Bronchus fibroblast of lung (primary cell): ENCODE measurements at places on chromosomes 3 and 15. TPM values are rescaled to one million over a fixed set of nuclear protein-coding genes. Genes with fewer than 3 reads are reported as not detected.

The ATR gene
- 14.6 and 20.5 TPM in 2 replicates for total RNA-seq

The STAC gene
- 4.3 and 5.0 TPM in 2 replicates for total RNA-seq

The KCNAB1 gene
- total RNA-seq, result not detected in 2 replicates

The CACNA2D2 gene
- total RNA-seq, result 0.15 and 0.17 TPM in 2 replicates

The P2RY1 gene
- total RNA-seq, result 0.17 and 0.30 TPM in 2 replicates

The FETUB gene
- total RNA-seq, result not detected in 2 replicates

The C3orf85 gene
- not detected in 2 replicates for total RNA-seq

The RBP2 gene
- total RNA-seq, result not detected in 2 replicates

The SOX14 gene
- total RNA-seq, result not detected in 2 replicates

The GP5 gene
- total RNA-seq, result under 0.01 TPM in 1 of 2 replicates, not detected in the other

The CP gene
- total RNA-seq, result under 0.01 and 0.17 TPM in 2 replicates

The IL16 gene
- total RNA-seq, result 0.34 and 1.0 TPM in 2 replicates

The DGKG gene
- 0.50 TPM in 1 of 2 replicates, not detected in the other for total RNA-seq

The GNB4 gene
- 56.0 and 58.3 TPM in 2 replicates for total RNA-seq

The MUSTN1 gene
- not detected in 2 replicates for total RNA-seq

The DMXL2 gene
- total RNA-seq, result 8.2 and 9.8 TPM in 2 replicates

The KIF15 gene
- 14.4 and 15.5 TPM in 2 replicates for total RNA-seq

The CCNB2 gene
- 141 and 156 TPM in 2 replicates for total RNA-seq

The ETV5 gene
- total RNA-seq, result 18.2 and 22.6 TPM in 2 replicates

The PLAAT1 gene
- total RNA-seq, result not detected in 2 replicates

The BTLA gene
- not detected in 2 replicates for total RNA-seq

The ECE2 gene
- total RNA-seq, result not detected in 2 replicates

The FAM227B gene
- total RNA-seq, result 3.0 and 3.4 TPM in 2 replicates

The CAMKV gene
- total RNA-seq, result not detected in 2 replicates

The GP9 gene
- not detected in 2 replicates for total RNA-seq

The IQGAP1 gene
- total RNA-seq, result 111 and 122 TPM in 2 replicates

The SEMA3F gene
- 40.2 and 41.5 TPM in 2 replicates for total RNA-seq

The ALG1L2 gene
- total RNA-seq, result not detected in 2 replicates

The EPHB3 gene
- total RNA-seq, result 0.89 and 1.3 TPM in 2 replicates

The TEX55 gene
- not detected in 2 replicates for total RNA-seq

The MKRN3 gene
- under 0.01 TPM in 1 of 2 replicates, not detected in the other for total RNA-seq

The ABTB1 gene
- total RNA-seq, result 7.6 and 9.1 TPM in 2 replicates

The SYNM gene
- 1.6 and 1.8 TPM in 2 replicates for total RNA-seq

The SMCO1 gene
- 0.15 and 0.34 TPM in 2 replicates for total RNA-seq

The EIF5A2 gene
- 6.7 and 10.1 TPM in 2 replicates for total RNA-seq

The C2CD4A gene
- not detected in 2 replicates for total RNA-seq

The CA12 gene
- total RNA-seq, result 18.7 and 20.8 TPM in 2 replicates

The KBTBD12 gene
- not detected in 2 replicates for total RNA-seq

The PRTG gene
- 3.4 and 4.2 TPM in 2 replicates for total RNA-seq

The SNTN gene
- total RNA-seq, result not detected in 2 replicates

The RARB gene
- total RNA-seq, result 7.3 and 8.7 TPM in 2 replicates

The SCAMP5 gene
- under 0.01 and 0.45 TPM in 2 replicates for total RNA-seq

The GXYLT2 gene
- total RNA-seq, result 9.4 and 15.0 TPM in 2 replicates

The AGBL1 gene
- not detected in 2 replicates for total RNA-seq

The CADM2 gene
- 0.15 TPM in 1 of 2 replicates, not detected in the other for total RNA-seq

The CXCR6 gene
- not detected in 2 replicates for total RNA-seq

The MYZAP gene
- 0.15 and 0.17 TPM in 2 replicates for total RNA-seq

The WDR72 gene
- under 0.01 TPM in 1 of 2 replicates, not detected in the other for total RNA-seq

The ATP13A5 gene
- not detected in 2 replicates for total RNA-seq

The C15orf62 gene
- total RNA-seq, result not detected in 2 replicates

The TM4SF18 gene
- under 0.01 TPM in 1 of 2 replicates, not detected in the other for total RNA-seq

The C3orf22 gene
- not detected in 2 replicates for total RNA-seq

The RPL39L gene
- total RNA-seq, result 63.9 and 69.3 TPM in 2 replicates

The TTLL13 gene
- not detected in 2 replicates for total RNA-seq

The HRG gene
- total RNA-seq, result not detected in 2 replicates

The UNC13C gene
- total RNA-seq, result not detected in 2 replicates

The ARHGEF3 gene
- 1.7 and 2.1 TPM in 2 replicates for total RNA-seq

The ICE2 gene
- 14.6 and 17.2 TPM in 2 replicates for total RNA-seq
